ENCODE measurements at places on chromosomes 1 and 21.
A peak's percentile ranks its signal among the peaks of the same experiment; 100 is the strongest.

- DNase-seq: no peak
Measured at GRCh38 chr1:207813946-207814345, 62.1 kb downstream of the CD46 start.

DNA sequence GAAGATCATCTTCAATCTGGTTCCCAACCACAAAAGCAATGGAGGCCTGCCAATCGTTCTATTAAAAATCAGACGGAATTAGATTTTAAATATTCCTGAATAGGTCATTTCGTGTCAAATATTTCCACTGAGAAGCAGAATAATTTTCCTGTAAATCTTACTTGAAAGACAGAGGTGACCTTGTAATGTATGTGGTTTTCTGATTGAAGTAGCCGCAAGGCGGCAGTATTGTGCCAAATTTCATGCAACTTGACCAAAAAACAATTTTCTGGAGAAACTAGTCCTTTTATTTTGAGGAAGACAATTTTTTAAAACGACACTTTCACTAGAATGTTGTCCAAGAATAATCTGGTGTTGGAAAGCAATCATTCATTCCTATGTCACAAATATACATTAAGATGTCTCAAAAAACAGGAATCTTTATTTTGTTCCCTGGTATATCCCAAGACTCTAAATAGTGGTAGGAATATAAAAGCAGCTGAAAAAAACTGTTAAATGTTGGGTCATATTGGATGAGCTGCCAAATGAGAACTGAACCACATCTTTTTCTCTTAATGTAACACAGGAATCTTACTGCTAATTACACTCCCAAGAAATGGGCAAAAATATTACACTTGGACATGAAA lies 33.6 kb downstream of the SPAG17 start:
- DNase-seq: peak; percentile 55

DNA sequence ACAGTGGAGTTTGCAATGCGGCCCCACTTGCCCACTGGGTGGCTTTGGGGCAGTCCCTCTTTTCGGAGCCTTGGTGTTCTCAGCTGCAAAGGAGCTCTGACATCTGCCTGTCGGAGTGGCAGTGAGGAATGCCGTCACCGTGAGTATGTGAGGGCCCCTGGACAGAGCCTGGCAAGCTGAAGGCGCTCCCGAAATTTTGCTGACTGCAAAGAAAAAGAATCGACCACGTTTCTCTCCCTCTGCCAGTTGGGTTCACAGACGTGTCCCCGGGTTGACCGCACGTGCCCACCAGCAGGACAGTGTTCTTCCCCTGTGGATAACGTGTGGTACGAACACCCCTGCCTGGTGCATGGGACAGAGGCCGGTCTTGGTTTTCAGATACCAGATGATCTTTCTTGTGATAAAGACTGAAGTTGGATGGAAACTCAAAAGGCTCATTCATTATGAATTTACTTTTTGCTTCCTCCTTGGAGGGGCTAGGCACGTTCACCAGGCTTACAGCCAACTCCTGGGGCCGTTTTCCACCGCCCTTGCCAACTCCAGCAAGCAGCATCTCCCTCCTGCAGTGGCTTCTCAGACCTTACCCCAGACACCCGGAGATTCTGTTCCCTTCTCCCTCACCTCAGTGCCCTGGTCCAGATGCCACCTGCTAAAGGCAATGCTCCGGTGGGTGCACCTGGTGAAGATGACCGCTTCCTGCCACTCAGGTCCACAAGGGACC lies 29.7 kb downstream of the ECE1 start:
- no peak for DNase-seq

GRCh38 chr1:180975551-180975950 lies 47.1 kb downstream of the STX6 start:
- no peak for DNase-seq
